ENCODE measurements at places on chromosomes 4 and X.

DNA sequence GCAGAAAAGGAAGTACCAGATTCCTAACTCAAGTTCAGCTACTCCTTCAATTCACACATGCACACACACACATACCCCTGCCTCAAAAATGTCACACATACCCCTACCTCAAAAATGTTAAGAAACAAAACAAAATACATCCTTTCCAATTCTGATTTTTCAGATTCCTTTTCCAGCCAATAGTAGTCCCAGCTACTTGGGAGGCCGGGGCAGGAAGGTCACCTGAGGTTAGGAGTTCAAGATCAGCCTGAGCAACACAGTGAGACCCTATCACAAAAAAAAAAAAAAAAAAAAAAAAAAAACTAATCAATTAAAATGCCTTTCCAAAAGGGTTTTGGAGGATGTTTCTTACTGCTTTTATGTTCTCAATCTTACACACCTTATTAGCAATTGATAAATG is 138.0 kb downstream of the AFAP1 start:
- no peak for DNase-seq

- no peak for DNase-seq
Measured at GRCh38 chrX:118698516-118699170, 28.8 kb upstream of the IL13RA1 start.

GRCh38 chr4:165381821-165382373 is 3.1 kb downstream of the CPE start:
- no peak for DNase-seq

DNA sequence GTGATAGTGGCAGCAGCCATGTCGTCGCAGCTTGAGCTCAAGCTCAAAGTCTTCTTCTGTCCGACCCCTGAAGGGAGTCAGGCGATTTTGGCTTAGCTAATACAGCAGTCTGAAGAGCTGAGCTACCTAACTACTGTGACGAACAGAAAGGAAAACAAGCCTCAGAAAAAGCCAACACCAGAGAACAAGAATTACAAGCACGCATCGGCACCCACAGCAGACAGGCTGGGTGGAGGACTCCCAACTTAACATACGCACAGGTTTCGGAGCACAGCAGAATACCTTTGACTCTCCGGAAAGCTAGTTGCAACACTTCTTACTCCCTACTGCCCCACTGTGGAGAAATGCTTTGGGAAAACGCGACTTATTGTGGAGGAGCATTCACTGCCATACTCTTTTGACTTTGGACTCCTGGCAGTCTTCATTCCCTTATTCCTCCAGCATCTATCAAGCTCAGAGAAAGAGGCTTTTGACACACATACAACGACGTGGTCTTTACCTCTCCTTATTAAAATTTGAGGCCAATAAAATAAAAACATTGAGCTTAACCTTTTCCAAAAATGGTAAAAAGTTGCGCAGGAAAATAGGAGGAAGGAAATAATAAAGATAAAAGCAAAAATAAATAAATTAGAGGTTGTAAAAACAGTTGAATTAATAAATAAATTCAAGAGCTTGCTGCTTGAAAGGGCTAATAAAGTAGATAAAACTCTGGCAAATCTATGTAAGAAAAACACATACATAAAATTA is 41.3 kb upstream of the GPC3 start:
- DNase-seq = peak; percentile 1

DNA sequence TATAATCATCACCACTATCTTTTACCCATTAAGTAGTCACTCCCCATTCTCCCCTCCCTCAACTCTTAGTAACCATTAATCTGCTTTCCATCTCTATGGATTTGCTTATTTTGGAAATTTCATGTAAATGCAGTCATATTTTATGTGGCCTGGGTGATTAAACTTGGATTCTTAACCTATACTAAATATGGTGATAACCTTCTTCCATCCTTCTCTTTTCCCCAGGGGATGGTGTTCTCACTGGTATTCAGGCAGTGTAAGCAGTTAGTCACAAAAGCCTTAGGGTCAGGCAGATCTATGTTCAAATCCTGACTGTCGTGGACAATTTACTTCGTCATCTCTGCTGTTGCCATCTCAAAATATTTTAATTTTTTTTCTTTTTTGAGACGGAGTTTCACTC is 29.6 kb downstream of the RAB40AL start:
- no peak for DNase-seq

GRCh38 chr4:98630737-98631454 is 27.5 kb downstream of the TSPAN5 start:
- DNase-seq = no peak
